Right kidney (tissue), 9 donors: ENCODE measurements at places on chromosomes 4 and X.

- DNase-seq = no peak
Observed at GRCh38 chr4:74516303-74516702, 71.4 kb downstream of the AREG start.

DNA sequence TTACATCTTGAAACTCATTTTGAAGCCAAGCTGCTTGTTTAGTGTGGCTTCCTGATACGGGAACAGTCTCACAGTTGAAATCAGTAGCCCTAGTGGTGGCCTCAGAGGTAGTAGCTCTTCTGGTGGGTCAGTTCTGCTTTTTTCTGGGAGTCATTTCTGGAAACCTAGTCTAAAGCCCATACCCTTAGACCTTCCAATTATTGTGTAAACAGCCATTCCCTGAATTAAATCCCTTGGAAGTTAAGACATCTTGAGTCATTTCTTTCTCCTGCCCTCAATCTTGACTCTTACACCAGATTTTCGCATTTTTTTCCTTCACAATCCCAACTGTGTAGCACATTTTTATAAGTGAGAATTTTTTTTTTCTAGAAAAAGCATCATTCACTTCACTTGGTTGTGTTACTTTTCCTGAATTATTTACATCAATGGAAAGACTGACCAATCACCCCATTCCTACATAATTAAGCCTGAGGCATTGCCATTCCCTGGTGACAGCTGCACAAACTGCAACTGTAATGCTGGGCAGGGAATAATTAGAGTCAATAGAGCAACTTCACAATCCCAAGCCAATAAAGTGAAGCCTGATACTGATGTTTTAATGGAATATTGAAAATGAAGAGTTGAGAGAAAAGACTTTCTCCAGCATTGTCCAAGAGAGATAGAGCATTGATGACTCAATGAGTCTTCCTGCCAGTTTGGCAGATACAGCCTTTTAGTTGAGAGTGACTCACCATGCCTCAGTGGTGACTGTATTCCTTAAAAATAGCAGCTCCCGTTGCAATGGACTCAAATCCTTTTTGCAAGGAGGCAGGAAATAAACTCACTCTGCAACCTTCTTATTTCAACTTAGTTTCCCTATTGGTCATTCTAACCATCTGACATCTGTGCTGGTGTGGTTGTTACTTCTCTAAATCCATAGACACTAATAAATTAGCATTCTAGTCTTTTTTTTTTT, 13.0 kb upstream of the SEPSECS start:
- DNase-seq = no peak

DNA sequence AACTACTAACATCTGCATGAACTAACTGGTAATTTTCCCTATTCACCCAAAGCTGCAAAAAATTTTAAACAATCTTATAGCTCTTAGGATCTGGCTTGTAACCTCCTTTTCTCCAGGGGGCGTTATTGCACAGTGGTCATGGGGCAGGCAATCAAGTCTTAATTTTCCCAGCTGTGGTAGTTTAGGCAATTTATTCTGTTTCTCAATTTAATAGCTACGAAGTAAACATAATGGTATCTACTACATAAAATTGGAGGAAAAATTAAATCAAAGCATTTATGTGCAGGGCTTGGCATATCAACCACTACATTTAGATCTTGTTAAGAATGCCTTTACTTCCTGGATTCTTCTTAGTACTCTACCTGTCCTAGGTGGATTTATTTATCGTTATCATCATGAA, 137.4 kb upstream of the GUCY1A1 start:
- no peak for DNase-seq

DNA sequence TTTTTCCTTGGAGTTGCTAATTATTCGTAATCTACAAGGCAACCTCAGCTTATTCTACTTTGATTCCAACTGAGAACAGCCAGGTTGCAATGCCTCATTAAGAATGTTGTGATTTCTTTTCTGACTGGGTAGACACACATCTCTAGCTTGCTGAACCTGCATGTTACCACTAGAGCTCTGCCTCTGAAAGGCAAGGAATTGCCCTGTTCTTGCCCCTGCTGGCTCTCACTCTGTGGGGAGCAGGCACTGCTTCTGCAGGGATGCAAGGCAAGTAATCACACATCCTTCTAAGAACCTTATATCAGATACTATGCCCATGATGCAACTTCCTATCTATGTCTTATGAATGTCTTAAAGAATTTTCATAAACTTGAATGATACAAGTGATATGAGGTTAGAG, 503.2 kb downstream of the PACRGL start:
- no peak for DNase-seq

DNA sequence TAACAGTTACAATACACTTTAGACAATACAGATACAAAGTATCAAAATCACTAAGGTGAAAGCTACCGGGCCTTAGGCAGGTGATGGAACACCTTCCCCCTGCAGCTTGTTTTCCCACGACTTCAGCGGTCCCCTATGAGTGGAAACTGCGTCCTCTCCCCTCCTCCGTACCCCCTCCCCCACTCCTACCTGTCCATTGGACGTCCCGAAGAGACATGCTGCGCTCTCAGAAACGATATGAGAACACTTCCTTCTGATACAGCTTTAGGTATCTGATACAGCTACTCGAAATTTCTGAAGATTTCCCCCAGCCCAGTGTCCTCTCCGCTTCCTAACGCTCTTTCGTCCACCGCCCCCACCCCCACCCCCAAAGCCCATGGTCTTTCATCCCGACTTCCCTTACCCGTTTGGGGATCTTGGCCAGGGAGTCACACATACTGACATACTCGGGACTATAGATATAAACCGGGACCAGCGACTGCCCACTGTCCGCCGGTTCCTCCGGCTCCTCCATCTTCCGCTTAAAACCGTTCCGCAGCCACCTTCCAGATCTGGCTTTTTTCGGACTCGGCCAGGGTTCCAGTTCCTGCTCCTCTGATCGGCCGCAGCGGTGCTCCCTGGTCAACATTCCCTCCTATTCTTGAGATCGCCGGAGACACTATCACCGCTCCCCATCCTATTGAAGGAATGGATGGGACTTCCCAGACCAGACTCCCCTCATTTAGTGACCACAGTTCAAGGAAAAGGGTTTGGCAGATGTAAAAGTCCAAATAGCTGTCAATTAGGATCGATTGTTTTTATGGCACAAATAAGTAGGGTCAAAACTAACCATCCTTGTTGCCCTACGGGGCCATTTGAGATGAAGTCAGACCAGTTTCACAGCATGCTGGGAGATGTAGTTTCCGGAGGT, at the start of gene HDAC8:
Gene HDAC8 (minus strand): TSS at position 596 of the 910 bp plus-strand sequence. CDS start 82 bp downstream, at position 514.
- DNase-seq = peak; percentile 82

- peak; percentile 81 for DNase-seq
Observed at GRCh38 chrX:153971124-153971449, 531 bp downstream of the HCFC1 start.

GRCh38 chr4:40606239-40606767, 23.4 kb downstream of the RBM47 start:
- no peak for DNase-seq
